ENCODE measurements at places on chromosomes 4 and X.

DNA sequence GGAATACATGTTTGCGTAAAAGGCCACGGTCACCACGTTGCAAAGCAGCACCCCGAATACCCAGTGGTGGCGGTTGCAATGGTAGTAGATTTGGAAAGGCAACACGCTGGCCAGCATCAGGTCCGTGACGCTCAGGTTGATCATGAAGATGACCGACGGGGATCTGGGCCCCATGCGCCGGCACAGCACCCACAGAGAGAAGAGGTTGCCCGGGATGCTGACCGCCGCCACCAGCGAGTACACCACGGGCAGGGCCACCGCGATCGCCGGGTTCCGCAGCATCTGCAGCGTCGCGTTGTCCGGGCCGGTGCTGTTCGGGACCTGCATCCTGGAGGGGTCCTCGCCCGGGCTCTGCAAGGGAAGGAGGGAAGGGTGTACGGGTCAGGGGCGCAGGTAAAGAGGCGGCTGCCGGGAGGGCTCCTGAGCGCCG is 13.5 kb upstream of the ASMTL start:
- no peak for DNase-seq

- DNase-seq: peak; percentile 92
These were observed 14.5 kb downstream of the AFP start for GRCh38 chr4:73450398-73451004.

DNA sequence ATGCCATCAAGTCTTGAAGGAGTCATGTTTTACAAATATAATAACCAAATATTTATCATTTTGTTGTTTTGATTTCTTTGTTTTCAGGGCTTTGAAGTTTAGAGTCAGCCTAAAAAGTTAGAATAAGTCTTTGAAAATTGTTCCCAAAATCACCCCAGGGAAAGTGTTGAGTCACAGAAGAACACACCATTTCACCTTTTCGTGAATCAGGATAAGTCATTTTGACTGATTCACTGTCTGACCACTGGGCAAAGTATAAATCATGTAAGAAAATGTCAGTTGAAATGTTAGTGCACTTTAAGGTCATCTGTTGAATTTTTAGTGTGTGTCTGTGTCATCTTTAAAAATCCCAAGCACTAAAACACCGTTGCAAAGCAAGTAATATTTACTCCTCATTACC is 1320.1 kb downstream of the RPA4 start:
- DNase-seq: peak; percentile 10

GRCh38 chrX:132277953-132278614 is 58.8 kb upstream of the RAP2C start:
- no peak for DNase-seq
